NCI-H510A treated with DMSO at 0.1 percent for 48 hours (cell line): ENCODE measurements at places on chromosomes 4 and X.

- no peak for DNase-seq
Observed at GRCh38 chr4:2079006-2079405, 19.9 kb downstream of the NAT8L start.

GRCh38 chr4:77028246-77028645, 47.5 kb downstream of the CCNI start:
- no peak for DNase-seq

- DNase-seq = no peak
Observed at GRCh38 chrX:53249408-53250042, 24.5 kb upstream of the KDM5C start.

- no peak for DNase-seq
Observed at GRCh38 chrX:139890991-139891700, 41.7 kb downstream of the ATP11C start.

GRCh38 chr4:40685300-40685699, 55.6 kb upstream of the RBM47 start:
- DNase-seq = no peak

- DNase-seq = no peak
Observed at GRCh38 chr4:82381661-82382296, 8.0 kb upstream of the HNRNPD start.

DNA sequence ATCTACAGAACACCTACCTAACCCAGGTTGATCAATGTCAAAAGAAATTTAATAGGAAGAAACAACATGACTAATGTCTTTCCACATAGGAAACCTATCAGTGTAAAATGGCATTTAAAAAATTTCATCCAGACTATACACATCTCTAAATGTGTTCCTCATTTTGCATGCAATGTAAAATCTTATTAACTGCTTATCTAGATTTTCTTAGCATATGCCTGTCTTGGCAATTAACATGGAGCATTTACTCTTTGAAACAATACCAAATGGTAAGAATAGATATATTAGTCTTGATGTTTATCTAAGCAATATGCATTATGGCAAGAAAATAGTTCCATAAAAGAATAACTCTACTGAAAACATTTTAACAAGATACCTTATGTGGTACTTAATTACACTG, 199.8 kb downstream of the TRAM1L1 start:
- no peak for DNase-seq

DNA sequence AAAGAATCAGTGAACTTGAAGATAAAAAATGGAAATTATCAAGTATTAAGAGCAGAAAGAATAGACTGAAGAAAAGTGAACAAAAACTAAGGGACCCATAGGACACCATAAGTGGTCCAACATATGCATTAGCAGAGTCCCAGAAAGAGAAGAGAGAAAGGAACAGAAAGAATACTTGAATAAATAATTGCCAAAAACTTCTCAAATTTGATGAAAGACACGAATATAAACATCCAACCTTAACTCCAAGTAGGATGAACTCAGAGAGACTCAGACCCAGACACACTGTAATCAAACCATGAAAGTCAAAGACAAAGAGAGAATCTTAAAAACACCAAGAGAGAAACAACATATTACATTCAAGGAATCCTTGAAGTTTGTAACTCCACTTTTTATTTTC, 35.7 kb downstream of the MORC4 start:
- DNase-seq = no peak

DNA sequence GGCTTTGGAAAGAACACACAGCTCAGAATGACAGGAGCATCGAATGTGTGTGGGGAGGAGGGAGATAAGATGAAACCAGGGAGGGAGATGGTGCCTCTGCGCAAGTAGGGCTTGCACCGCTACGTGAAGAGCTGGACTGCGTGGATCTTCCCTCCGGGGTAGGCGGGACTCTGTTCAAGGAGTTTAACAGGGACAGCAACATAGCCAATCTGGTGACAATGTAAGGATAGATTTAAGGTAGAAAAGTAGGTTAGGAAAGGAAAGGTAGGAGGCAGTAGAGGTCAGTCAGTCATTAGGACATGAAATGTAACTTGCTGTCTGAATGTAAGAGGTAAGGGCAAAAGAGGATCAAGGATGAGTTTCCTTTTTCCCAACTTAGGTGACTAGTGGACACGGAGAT, 152.5 kb downstream of the DCTD start:
- no peak for DNase-seq

- DNase-seq = peak; percentile 90
Observed at GRCh38 chrX:57286507-57287251, at the start of gene FAAH2. FAAH2 (plus strand) TSS chrX:57286706; CDS start chrX:57286826, 120 bp downstream.

DNA sequence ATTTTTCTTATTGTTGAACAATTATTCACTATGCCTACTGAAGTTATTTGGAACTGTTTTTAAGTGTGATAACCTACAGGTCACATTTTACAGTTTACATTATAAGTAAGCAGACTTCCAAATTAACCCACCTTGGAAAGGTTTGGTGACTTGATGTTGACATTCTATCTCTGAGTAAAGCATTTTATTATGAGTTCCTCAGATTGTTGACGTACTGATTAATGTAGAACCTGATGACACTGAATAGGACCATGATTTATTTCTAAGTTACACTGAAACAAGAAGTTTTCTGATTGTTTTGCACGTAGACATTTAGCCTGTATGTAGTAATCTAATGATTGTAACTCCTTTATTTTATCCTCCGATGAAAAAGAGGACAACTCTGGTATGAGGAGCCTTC, 17.0 kb upstream of the CXCL3 start:
- peak; percentile 69 for DNase-seq

- DNase-seq = no peak
Observed at GRCh38 chr4:48131736-48132135, 2.3 kb downstream of the TXK start.

- DNase-seq = no peak
Observed at GRCh38 chr4:31334086-31334910, 614.1 kb downstream of the PCDH7 start.

DNA sequence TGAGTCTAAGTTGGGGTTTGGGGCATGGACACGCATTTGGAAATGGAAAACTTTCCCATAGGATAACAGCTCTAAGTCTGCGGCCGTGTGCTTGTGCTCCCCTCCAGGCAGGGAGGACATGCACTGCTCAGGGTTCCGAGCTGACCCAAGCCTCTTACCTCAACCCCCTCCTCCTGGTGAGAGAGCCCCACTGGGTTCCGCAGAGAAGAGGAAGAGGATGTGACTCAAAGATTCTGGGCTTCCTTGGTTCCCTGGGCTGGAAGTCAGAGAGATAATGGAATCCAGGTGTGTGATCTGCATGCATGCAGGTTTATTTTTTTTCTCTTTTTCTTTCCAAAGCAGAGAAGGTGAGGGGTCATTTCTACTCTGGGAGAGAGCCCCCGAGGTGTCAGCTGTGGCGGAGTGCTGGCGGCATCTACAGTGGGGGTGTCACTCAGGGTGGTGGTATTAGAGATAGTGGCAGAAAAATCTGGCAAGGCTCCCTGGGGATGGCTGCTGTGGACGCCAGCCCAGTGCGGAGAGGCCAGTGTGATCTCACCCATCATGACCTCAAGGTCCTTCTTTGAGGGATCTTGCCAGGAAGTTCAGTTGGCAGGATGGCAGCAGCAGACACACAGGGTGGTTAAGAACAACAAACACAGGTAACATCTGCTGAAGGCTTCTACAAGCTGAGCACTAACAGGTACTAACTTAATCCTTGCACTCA, 168.7 kb upstream of the HAND2 start:
- DNase-seq = no peak

GRCh38 chr4:79584352-79584751, 176.3 kb upstream of the GK2 start:
- no peak for DNase-seq

- no peak for DNase-seq
Observed at GRCh38 chr4:29566371-29566770, 1153.8 kb upstream of the PCDH7 start.

- no peak for DNase-seq
Observed at GRCh38 chr4:37023504-37023903, 221.0 kb upstream of the NWD2 start.

- no peak for DNase-seq
Observed at GRCh38 chrX:91311969-91312368, 122.7 kb upstream of the PABPC5 start.

GRCh38 chr4:189088780-189089179, 851.9 kb upstream of the FRG1 start:
- peak; percentile 50 for DNase-seq

DNA sequence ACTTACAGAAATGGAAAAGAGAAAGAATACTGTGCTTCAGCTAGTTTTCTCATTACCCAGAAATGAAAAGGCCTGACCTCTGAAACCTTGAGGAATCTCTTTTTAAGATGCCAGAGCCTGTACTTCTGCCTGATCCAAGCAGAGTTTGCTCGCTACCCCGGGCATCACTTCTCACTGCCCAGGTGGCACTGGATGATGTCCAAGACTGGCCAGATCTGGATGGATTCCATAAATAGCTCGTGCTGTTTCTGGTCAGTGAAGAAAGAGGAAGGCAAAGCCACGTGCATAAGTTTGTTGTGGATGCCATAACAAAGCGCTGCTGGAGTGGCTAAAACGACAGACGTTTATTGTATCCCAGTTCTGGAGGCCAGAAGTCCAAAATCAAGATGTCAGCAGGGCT, 133.5 kb downstream of the TBL1X start:
- DNase-seq = no peak

DNA sequence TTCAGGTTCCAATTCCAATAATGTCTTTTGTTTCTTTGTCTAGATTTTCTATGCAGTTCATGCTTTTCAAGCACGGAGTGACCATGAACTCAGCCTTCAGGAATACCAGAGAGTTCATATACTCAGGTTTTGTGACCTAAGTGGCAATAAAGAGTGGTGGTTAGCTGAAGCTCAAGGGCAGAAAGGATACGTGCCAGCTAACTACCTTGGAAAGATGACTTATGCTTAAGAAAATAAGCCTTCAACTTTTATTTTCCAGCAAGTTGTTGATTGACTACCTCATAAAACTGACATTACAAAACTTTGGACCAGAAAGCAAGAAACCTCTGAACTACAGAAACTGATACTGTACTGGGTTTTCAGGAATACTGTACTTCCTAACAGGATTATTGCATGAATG, 30.8 kb downstream of the INTS12 start:
- DNase-seq = no peak

DNA sequence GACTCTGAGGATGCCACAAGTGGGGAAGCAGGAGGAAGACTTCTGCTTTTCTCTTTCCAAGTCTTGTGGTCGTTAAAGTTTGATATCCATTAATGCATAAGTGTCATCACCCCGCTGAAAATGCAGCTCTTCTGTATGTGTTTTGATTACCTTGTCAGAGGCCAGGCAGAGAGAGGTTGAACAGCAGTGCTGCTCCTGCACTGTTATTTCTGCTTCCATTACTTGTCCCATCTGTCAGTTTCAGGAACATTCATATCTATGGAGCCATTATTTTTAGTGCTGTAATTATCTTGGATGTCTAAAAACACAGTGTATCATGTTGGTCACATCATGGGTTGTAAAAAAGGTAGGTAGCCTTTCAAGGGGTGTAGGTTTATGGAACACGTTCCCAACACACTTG, 62.0 kb upstream of the ESX1 start:
- DNase-seq = no peak

- no peak for DNase-seq
Observed at GRCh38 chr4:181949704-181950312, 293.4 kb upstream of the TENM3 start.

DNA sequence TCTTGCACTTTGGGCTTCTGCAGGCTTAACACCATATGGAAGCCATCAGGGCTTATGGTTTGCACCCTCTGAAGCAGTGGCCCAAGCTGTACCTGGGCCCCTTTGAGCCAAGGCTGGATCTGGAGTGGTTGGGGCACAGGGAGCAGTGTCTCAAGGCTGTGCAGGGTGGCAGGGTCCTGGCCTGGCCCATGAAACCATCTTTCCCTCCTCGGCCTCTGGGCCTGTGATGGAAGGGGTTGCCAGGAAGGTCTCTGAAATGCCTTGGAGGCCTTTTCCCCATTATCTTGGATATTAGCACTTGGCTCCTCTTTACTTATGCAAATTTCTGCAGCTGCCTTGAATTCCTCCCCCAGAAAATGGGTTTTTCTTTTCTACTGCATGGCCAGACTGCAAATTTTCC, 134.7 kb upstream of the USP9X start:
- DNase-seq = no peak

DNA sequence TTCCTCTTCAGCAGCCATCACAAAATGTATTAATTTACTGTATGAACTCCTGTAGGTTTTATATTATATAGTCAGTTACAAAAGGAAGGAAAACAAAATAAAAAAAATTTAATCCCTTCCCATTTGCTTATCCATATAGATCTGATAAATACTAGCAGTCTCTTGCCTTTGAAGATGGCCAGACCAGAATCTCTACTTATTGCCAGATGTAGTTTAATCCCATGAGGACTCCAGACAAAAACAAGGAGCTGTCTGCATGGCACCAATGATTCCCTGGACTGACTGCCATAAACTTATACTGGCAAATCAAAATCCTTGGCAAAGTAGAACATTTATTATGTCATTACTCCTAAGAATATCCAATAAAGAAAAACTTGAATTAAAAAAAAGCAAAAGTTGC, 223.3 kb upstream of the MAB21L2 start:
- no peak for DNase-seq

- peak; percentile 31 for DNase-seq
Observed at GRCh38 chrX:30892591-30892990, 3.5 kb upstream of the TAB3 start.

DNA sequence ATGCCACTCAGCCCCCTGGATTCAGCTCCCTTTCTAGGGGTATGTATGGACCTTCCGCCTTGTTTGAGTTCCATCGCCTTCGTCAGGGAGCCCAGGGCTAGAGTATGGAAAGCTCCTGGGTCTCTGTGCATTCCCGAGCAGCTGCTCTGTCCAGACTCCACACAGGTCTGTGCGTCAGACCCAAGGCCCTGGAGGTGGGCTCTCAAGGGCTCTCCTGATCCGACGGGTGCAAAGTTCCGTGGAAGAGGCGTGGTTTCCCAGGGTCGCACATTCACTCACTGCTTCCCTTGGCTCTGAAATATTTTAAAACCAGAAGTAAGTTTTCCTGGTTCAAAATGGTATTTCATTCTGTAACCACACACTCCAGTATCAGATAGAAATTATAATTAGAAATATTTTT, 863.2 kb downstream of the TRIML1 start:
- DNase-seq = no peak

GRCh38 chr4:4994312-4995097, 24.8 kb downstream of the CYTL1 start:
- DNase-seq = peak; percentile 42

DNA sequence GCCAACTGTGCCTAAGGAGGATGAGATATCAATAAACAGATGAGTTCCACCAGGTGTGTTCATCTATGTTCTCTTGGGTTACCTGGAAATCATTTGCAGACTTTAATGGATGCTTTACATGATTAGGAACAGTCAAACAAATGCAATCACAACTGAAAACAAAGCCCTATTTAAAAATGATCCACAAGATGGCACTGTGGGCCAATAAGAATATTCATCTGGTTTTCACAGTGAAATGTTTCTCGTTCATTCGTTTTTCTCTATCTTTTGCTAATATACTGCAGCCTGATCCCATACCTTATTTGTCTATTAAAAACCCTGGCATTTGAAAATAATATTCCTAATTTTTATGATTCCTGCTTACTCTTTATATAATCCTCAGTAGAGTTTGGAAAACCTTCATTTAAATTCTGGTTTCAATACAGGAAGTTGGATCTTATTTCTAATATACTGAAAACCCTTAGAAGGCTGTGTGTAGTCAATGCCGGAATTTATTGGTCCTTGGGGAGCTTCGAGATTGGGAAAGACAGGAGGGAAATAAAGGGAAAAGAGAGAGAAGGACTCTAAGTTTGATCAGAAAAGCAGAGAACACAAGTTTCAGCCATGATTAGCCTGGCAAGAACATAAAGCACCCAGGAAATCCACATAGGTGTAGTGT, 63.8 kb upstream of the TAPT1 start:
- DNase-seq = peak; percentile 21

GRCh38 chr4:101019313-101019712, 328.0 kb downstream of the PPP3CA start:
- no peak for DNase-seq

GRCh38 chr4:123244137-123244536, 152.5 kb upstream of the SPRY1 start:
- no peak for DNase-seq
